SK-N-MC (cell line): ENCODE measurements at places on chromosomes 12 and 14.

DNA sequence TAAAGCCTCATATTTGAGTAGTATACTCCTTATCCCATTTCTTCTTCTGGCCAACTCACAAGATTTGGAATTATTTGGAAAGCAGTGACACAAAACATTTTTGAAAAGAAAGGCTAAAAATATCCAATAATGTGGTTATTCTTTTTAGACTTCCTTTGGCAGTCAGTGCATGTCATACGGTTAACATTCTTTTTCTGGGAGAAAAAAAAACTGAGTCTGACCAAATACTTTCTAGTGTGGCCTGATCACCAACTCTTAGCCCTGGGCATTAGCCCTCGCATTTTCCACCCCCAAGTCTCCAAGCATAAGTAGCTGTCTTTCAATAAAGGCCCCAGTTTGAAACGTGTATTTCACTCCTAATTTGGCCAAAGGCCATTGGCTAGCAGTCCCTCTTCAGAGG, 5.9 kb downstream of the RASSF3 start:
- DNase-seq: no peak

DNA sequence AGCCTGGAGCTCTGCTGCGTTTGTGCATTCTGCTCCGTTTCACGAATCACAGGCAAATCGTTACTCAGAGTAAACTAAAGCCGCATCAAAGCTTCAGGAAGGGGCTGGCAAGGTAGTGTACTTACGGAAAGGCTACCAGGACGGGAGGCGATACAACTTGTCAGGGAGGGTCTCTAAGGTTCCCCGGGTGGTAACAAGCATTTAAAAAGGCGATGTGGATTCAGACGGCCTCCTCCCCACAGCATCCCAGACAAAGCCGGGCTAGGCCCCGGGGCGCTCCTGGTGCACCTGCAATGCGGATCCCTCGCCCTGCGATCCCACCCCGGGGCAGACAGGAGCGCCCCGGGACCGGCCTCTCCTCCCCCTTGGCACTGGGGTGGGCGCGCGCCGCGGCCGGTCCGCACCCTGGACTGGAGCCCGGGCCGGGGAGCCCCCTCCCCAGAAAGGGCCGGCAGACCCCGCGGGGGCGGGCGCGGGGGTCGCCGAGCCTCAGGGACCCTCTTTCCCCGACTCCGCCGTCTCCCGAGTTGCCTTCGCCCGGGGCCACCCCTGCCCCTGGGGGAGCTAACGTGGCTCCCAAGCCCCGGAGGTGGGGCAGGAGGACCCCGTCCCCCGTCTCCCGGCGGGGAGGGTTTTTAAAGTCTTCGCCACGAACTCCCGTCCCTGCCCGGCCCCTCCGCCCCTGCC, 718 bp downstream of the CCDC92 start:
- DNase-seq: no peak

DNA sequence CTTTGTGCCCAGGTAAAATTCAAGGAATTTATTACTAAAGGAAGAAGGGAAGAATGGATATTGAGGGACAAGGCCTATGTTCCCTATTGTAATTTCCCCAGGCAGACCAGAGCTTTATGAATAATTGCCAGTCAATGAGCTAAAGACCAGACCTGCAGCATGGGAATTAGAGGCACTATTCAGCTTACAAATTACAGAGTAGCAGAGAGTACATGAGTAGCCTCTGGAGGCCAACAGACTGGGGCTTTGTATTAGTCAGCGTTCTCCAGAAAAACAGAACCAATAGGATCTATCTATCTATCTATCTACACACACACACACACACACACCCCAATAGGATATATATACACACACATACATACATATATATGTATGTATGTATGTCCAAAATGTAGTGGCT, 120.0 kb upstream of the RPH3A start:
- no peak for DNase-seq

DNA sequence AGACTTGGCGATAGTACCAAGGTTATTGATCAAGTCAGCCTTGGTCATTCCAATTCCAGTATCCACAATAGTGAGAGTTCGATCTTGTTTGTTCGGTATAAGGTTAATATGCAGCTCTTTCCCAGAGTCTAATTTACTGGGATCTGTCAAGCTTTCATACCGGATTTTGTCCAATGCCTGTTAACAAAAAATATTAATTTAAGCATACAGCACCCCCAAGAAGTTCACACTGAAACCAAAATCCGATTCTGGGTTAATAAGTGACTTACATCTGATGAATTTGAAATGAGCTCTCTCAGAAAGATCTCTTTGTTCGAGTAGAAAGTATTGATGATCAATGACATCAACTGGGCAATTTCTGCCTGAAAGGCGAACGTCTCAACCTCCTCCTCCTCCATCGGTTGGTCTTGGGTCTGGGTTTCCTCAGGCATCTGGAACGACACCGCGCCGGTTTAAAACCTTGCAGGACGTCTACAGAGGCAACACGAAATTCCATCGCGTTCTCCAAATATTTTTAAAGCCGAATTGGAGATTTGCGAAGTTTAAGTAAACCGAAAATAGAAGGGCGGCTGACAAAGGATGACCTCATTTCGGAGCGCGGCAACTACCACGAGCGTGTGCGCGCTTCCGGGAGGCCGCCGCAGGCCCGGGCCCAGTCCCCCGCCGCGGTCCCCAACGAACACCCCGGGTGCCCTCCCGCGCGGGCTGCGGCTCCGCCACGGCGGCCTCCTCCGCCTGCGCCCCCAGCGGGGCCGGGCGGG, 716 bp downstream of the HSP90AA1 start:
- DNase-seq: no peak

DNA sequence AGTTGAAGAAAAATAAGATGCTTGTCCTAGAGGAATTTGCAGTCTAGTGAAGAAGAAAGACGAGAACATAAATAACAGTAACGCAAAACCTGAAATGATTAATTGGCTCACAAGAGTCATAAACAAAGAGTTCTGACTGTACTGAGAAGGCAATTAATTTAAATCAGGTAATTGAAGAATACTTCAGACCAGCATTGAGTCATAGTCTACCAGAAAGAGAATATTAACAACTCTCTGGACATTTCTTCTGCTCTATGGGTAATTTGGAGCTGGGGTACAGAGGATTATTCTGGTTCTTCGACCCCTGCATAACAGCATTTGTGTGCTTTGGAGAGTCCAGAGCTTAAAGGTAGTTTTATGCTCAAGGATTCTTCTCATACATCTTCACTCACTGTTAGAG, 390.3 kb upstream of the DCN start:
- DNase-seq: no peak

- no peak for DNase-seq
Measured at GRCh38 chr12:93121729-93122488, 192.8 kb upstream of the EEA1 start.

GRCh38 chr12:105820429-105821125, 318.2 kb downstream of the NUAK1 start:
- no peak for DNase-seq

DNA sequence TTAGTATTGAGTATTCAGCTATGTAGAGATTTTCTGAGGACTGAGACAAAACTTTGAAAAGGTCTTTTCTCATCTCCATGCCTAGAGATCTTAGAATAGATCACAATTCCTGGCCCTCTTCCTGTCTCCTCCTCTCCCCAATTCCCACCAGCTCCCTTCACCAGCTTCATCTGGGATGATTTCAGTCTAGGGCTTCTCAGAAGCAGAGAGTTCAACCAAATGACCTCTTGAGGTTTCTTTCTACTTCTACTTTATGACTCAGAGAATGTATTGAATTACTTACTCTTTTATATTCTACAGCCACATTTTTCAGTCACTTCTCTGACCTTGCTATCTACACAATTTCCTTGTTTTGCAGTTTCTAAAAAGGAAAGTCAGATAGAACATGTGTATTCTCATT, 19.4 kb upstream of the SNX6 start:
- DNase-seq: no peak

GRCh38 chr12:32476446-32476845, 77.1 kb downstream of the FGD4 start:
- DNase-seq: no peak

DNA sequence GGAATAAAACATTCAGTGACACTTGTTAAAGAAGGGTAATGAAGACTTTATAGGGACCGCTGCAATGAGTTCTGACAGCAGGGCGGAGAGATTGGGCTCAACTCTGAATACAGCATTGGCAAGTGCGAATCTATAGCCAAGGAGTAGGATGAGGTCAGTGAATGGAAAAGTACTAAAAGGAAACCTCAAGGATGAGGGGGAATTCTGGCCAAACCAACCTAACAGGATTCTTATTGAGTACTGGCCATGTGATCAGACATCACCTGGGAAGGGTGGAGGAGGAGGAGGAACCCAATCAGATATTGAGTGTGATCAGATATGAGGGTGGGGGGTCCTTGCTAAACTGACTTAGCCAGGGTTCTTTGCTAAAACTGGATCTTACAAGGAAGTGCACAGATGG, 31.0 kb downstream of the DRAM1 start:
- no peak for DNase-seq

DNA sequence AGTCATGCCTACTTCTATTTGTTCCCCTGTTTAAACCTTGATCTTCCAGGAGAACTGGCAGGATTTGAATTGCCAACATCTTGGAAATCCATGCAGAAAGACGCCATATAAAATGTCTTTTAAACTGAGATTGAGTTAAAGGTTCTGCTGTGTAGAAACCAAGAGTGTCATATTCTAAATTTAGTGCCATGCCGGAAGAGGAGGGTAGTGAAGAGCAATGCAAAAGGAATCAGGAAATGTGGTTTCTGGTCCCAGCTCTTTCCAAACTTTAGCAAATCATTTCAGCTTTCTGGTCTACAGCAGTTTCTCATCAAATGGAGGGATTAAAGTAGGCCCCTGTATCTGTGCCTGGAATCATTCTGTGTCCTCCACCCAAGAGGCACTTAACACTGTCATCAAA, 85.7 kb downstream of the BTG1 start:
- DNase-seq: no peak

- no peak for DNase-seq
Measured at GRCh38 chr12:39620659-39621658, 1.4 kb upstream of the ABCD2 start.

GRCh38 chr14:55070981-55071411, 19.5 kb downstream of the MAPK1IP1L start:
- no peak for DNase-seq

GRCh38 chr12:27246774-27247173, 2.7 kb downstream of the STK38L start:
- no peak for DNase-seq

- DNase-seq: no peak
Measured at GRCh38 chr12:121990114-121990647, 31.5 kb upstream of the BCL7A start.

- DNase-seq: no peak
Measured at GRCh38 chr12:83113945-83114344, 427.2 kb downstream of the TMTC2 start.

DNA sequence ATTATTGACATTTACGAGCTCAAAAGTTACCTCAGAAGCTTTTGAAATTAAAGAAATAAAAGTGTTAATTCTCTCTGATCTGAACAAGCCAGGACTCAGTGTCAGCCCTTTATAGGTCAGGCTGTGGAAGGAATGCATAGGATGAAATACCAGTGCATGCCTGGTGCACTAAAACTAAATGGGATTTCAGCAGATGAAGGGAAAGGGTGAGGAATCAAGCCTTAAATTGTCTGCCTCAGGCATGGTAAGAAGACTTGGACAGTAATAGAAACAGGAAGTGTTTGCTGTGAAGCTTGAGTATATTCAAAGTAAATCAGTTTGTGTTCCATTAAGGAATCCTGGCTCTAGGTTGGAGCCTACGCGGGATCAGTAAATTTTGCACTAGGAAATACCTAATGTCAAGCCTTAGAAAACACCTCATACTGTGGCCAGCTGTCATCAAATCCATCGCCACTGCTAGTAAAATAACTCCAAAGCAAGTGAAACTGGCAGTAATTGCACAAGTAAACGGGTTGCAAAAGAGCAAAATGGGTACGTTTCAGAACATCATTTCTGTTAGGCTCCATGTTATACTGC, 76.3 kb downstream of the PDE3A start:
- no peak for DNase-seq

DNA sequence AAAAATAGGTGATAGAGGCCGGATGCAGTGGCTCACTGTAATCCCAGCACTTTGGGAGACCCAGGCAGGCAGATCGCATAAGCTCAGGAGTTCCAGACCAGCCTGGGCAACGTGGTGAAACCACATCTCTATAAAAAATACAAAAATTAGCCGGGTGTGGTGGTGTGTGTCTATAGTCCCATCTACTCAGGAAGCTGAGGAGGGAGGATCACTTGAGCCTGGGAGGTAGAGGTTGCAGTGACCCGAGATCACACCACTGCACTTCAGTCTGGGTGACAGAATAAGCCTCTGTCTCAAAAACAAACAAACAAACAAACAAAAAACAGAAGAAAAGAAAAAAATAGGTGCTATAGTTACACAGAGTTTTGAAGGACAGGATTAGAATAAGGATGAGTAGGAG, 142.1 kb downstream of the SAMD4A start:
- DNase-seq: no peak

GRCh38 chr12:110123919-110124268, 263 bp upstream of the IFT81 start:
- DNase-seq: no peak

DNA sequence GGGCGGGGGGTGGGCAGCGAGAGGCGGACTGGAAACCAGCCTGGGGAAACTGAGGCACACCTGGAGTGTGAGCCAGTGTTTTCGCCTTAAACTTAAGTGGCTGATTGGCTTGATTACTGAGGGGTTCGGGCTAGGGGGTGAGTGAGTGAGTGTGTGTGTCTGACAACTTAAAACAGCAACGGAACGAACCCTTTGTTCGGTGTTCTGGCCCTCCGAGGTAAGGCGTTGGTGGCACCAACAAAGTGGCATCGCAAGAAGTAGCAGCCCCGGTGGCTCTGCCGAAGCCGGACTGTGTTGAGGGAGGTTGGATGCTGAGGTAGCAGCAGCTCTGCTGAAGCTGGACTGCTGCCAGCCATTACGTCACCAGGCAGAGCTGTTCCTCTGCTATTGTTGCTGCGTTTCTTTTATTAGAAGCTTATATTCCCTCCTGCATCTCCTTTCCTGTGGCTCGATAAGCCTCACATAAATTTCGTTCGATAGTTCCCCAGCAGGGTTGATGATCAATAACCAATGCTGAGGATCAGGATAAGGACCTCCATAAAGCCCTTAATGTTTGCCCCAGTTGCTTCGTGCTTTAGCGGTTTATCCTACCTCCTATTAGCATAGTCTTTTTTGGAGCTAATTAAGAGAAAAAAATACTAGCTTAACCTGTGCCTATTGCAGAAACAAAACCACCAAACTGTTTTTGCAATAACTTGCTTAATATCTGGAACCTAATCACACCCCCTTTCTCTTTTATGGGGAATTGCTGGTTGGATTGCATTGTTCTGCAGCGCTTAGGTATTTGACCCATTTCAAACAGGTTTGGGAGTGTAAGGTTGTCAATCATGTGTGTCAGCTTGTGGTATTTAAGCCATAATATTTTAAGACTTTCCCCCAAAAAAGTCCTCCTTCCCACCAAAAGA, 1.3 kb downstream of the GPR137C start:
- peak; percentile 72 for DNase-seq

- DNase-seq: no peak
Measured at GRCh38 chr12:64569923-64570691, 40.2 kb upstream of the RASSF3 start.

DNA sequence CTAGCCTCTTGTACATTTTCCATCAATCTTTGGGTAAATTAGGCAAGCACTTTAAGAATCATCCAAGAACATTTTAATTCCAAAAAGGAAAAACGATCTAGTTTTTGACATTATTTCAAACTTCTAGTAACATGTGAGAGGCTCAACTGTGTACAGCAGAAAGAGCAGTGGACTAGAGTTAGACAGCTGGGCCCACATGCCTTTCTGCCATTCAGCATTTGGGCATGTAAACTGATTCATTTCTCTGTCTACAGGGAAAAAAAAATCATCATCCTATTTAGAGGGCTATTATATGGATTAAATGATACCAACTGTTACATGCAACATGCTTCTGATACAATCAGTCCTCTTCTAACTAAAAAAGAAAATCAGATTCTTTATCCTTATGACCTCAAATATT, 17.7 kb downstream of the ATP2B1 start:
- no peak for DNase-seq
